ENCODE measurements at places on chromosomes 4 and X. TPM values are rescaled to one million over a fixed set of nuclear protein-coding genes. Genes with fewer than 3 reads are reported as not detected.

DNA sequence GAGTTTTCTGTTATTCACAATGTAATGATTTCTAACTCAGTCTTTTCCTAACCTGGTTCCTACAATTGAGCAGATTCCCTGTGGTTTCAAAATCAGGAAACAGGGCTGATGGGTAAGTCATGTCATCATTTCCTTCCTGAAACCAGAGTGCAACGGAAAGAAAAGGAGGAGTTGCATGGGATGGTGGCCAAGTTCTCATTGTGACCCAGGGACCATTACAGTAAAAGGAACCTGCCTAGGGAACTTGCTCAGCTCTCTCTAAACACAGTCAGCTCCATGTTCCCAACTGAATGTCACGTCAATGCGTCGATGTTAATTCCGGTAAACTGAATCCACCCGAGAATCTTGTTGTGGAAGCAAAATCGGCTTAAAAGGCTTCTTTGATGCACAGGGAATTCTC is 51.2 kb downstream of the LGI2 start:
- H3K36me3 ChIP-seq: no peaks in the 10 kb centered on the region
- H3K27me3 ChIP-seq: peaks cover 17% of the 10 kb centered on the region
- DNase-seq: no peak
- H3K27ac ChIP-seq: no peak overlapping the region

Gene DGAT2L6
- not detected for total RNA-seq

DNA sequence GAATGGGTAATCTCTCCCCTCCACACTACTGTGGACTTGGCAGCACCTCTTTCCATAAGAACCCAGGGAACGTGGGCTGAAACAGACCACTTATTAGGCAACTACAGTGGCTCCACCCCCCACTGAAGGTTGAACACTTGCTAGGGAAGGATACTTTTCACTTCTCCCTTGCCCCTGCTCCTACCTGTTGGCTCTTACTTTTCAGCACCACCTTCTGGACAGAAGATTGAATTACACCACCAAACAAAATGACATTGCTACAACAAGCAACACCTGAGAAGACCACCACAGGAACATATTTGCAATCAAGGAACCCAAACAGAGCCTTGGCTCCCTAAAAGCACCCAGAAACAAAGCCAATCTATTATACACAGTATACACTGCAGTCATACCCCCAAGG is 132.1 kb upstream of the CXCL13 start:
- H3K36me3 ChIP-seq: no peaks in the 10 kb centered on the region
- no peaks in the 10 kb centered on the region for H3K4me1 ChIP-seq
- no peak for DNase-seq

DNA sequence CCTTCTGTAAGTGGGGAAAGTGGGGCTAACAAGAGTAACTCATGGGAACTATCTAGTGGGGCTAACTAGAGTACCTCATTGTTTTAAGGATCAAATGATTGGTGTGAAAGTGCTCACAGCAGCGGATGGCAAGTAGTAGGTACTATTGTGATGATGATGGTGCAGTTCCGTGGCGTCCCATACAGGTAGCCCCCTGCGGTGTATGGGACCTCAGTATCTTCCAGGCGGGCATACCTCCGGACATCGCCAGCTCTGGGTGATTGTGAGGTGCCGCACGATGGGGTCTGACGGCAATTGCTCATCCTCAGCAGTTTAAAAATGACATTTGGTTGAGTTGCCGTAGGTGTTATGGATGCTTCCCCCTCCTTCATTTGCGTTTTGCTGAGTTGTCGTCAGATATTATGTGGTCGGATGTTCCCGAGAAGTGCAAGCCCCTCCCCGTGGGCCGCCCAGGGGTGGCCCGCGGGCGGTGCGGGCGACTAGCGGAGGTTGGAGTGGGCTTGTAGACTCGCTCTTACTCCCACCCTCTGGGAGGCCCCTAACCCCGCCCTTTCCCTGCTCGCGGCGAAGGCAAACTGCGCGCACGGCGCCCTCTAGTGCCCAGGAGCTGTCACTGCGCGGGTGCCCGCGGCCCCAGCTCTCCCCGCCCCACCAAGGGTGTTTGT is 18.3 kb upstream of the GPR101 start:
- H3K36me3 ChIP-seq: no peaks in the 10 kb centered on the region
- peak; percentile 86 for DNase-seq
- H3K4me3 ChIP-seq: peak overlapping the region; percentile 83
- H3K4me1 ChIP-seq: peaks cover 8% of the 10 kb centered on the region
- peaks cover 12% of the 10 kb centered on the region for H3K27me3 ChIP-seq
- no peak overlapping the region for H3K27ac ChIP-seq

DNA sequence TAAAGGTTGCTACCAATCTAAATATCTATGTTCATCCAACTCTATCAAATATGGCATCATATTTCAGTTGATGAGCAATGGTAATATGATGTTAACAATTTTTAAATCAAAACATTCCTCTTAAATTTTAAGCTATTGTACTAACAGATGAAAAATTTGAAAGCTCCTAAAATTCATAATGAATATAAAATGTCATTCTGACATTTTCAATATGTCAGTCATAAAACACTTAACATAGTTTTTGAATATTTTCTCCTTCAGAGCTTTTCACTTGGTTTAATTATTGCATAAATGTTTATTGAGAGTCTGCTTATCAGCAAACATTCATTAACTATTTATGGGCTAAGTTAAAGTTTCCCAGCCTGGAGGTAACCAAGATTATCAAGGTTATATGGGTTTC is 11.8 kb downstream of the ARSJ start:
- peaks cover 3% of the 10 kb centered on the region for H3K36me3 ChIP-seq
- H3K4me1 ChIP-seq: no peaks in the 10 kb centered on the region
- H3K4me3 ChIP-seq: no peak overlapping the region
- H3K27me3 ChIP-seq: peaks cover 7% of the 10 kb centered on the region

DNA sequence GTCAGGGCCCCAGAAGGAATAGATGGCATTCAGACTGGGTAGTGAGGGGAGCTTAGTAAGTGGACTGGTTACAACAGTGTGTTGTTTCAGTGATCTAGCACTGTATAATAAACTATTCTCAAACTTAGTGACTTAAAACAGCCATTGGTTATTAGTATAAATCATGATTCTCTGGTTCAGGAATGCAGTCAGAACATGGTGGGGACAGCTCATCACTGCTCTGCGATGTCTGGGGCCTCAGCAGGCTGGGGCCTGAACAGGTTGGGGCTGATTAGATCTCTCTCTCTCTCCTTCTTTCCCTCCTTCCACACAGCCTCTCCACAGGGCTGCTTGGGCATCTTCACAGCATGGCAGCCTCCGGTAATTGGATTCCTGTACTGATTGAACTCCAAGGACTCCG is 160.4 kb downstream of the GATB start:
- no peak overlapping the region for H3K27ac ChIP-seq
- H3K36me3 ChIP-seq: no peaks in the 10 kb centered on the region

- H3K27me3 ChIP-seq: no peaks in the 10 kb centered on the region
- H3K27ac ChIP-seq: no peak overlapping the region
- DNase-seq: no peak
- no peak overlapping the region for H3K4me3 ChIP-seq
- H3K4me1 ChIP-seq: no peaks in the 10 kb centered on the region
Observed at GRCh38 chr4:57661517-57662090, 551.4 kb upstream of the IGFBP7 start.

GRCh38 chr4:97911236-97911906 is 231.9 kb downstream of the STPG2 start:
- no peaks in the 10 kb centered on the region for H3K4me1 ChIP-seq
- H3K4me3 ChIP-seq: no peak overlapping the region
- no peaks in the 10 kb centered on the region for H3K27me3 ChIP-seq
- no peaks in the 10 kb centered on the region for H3K36me3 ChIP-seq

DNA sequence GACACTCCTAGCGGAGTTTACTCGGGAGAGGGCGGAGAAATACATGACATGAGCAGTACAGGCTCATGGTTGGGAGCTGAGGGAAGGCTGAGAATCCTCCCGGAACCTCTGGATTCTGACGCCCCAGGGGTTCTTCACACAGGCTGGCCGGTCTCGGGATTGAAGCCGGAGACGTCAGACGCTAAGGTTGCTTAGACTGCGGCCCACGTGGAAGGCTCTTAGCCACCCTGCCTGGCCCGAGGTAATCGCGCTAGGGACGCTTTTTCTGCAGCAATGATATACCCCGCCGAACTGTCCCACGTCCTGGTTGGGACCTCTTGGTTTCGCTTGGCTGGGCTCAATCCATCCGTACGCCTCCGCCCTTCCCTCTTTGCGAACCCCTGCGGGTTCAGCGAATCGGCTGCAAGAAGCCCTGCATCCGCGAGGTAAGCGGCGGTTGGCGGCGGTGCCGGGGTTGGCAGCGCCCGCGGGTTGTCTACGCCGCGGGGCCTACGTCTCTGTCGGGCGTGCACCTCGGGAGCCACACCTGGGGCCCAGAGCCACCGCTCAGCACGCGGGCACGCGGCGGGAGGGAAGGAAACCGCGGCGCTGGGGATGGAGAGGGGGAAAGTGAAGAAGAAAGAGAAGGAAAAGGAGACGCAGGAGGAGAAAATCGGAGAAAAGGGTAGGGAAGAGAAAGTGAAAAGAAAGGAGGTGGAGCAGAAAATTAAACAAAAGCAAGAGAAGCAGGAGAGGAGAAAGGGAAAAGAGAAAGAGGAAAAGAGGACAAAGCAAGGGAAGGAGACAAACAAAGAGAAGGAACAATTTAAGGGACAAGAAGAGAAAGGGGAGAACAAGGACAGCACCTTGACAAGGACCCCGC is at the start of gene ARL9:
Gene ARL9, plus strand, starts transcription at position 523 of the 862 bp plus-strand sequence. Its CDS starts 72 bp downstream, at position 595.
- H3K4me1 ChIP-seq: peaks cover 18% of the 10 kb centered on the region
- DNase-seq: peak; percentile 67
- peaks cover 8% of the 10 kb centered on the region for H3K27me3 ChIP-seq
- H3K27ac ChIP-seq: no peak within 1 kb of the TSS

DNA sequence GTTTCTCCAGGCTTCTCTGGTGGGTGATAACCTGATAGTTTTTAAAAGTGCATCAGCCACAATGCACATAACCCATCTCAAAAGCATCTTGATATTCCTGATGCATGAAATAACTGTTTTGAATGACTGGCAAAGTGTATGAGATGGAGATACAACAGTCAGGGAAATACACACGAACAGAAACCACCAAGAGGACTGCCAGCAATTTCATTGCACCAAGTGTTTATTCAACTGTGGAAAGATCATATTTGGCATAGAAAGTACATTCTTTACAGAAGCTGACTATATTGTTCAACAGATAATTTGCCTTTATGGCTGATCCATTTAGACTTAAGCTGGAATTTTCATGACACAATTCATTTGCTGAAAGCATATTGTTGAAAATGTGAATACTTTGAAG is 139.5 kb downstream of the SLIT2 start:
- no peaks in the 10 kb centered on the region for H3K27me3 ChIP-seq
- no peaks in the 10 kb centered on the region for H3K36me3 ChIP-seq
- no peak overlapping the region for H3K4me3 ChIP-seq
- no peak overlapping the region for H3K27ac ChIP-seq
- no peak for DNase-seq

- H3K36me3 ChIP-seq: no peaks in the 10 kb centered on the region
- H3K27ac ChIP-seq: no peak overlapping the region
- DNase-seq: no peak
- H3K4me3 ChIP-seq: no peak overlapping the region
Observed at GRCh38 chr4:83581411-83582288, 45.7 kb downstream of the GPAT3 start.

Gene HSPA4L
- 3.0 TPM for total RNA-seq

Gene ATP1B4
- not detected for total RNA-seq

Gene CENPVL3
- total RNA-seq: 0.19 TPM

- no peak for DNase-seq
- no peak overlapping the region for H3K27ac ChIP-seq
- no peaks in the 10 kb centered on the region for H3K4me1 ChIP-seq
- no peak overlapping the region for H3K4me3 ChIP-seq
Observed at GRCh38 chr4:90403781-90404180, 276.6 kb downstream of the CCSER1 start.

DNA sequence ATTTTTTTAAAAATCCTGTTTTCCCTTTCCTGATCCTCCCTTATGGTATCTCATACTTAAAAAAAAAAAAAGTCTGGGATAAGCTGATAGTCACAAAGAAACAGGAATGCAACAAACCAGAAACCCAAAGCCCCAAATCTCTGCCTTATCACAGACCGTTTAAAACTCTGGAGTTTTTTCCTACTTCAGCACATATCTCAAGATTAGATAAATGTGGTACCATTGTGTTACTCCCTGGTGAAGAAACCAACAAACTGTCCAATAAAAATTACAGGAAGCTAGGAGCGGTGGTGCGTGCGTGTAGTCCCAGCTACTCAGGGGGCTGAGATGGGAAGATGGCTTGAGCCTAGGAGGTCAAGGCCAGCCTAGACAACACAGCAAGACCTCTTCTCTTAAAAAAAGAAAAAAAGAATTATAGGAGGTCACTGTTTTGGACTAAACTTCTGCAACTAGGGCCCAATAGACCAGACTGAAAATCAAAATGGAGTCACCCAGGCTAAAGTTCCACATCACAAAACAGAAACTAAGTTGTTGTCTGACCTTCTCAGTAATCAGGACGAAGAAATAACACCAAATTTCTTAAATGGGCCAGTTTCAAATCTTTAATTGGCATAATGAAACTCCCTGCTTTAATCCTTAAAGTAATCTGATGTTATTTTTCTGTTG is 51.9 kb downstream of the RBM47 start:
- H3K4me1 ChIP-seq: peaks cover 31% of the 10 kb centered on the region
- H3K4me3 ChIP-seq: no peak overlapping the region
- DNase-seq: no peak

DNA sequence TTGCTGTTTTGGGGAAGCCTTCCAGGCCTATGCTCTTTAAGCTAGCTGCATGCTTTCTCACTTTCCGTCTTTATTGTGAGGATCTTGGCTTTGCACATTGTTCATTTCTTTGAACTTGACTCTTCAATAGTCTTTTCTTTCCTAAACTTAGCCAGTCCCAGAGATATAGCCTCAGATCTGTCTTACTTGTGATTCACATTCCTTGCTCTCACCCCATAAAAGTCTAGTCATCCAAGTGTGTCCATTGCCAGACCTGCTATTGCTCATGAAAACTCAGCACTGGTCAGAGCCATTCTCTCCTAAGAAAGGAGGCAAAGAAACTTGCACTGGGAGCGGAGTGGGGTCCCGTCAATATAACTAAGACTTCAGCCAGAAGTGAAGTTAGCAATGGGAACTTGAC is 275.0 kb upstream of the CTSO start:
- H3K27ac ChIP-seq: no peak overlapping the region
- no peaks in the 10 kb centered on the region for H3K4me1 ChIP-seq
- no peak for DNase-seq
- no peaks in the 10 kb centered on the region for H3K36me3 ChIP-seq
- no peak overlapping the region for H3K4me3 ChIP-seq
- H3K27me3 ChIP-seq: no peaks in the 10 kb centered on the region

Gene UBA6
- 107 TPM for total RNA-seq

GRCh38 chr4:158025131-158025530 is 147.7 kb downstream of the GASK1B start:
- no peak overlapping the region for H3K4me3 ChIP-seq
- peaks cover under 1% of the 10 kb centered on the region for H3K27me3 ChIP-seq
- no peaks in the 10 kb centered on the region for H3K36me3 ChIP-seq
- no peak for DNase-seq
- H3K4me1 ChIP-seq: no peaks in the 10 kb centered on the region

Gene OTUD6A
- total RNA-seq: not detected

GRCh38 chr4:79209822-79210635 is 115.8 kb downstream of the NAA11 start:
- H3K4me3 ChIP-seq: no peak overlapping the region
- DNase-seq: no peak
- no peaks in the 10 kb centered on the region for H3K36me3 ChIP-seq
- H3K27me3 ChIP-seq: no peaks in the 10 kb centered on the region
- no peak overlapping the region for H3K27ac ChIP-seq
- no peaks in the 10 kb centered on the region for H3K4me1 ChIP-seq

Gene LRIT3
- 0.10 TPM for total RNA-seq

Gene ARFIP1
- total RNA-seq: 9.3 TPM

- no peaks in the 10 kb centered on the region for H3K27me3 ChIP-seq
- H3K36me3 ChIP-seq: no peaks in the 10 kb centered on the region
- DNase-seq: no peak
- no peak overlapping the region for H3K27ac ChIP-seq
Observed at GRCh38 chrX:16601885-16602284, 48.1 kb upstream of the S100G start.

Measured in activated CD4-positive, alpha-beta memory T cell treated with anti-CD3 and anti-CD28 coated beads for 36 hours (primary cell).